ENCODE measurements at places on chromosomes 13 and 19.

DNA sequence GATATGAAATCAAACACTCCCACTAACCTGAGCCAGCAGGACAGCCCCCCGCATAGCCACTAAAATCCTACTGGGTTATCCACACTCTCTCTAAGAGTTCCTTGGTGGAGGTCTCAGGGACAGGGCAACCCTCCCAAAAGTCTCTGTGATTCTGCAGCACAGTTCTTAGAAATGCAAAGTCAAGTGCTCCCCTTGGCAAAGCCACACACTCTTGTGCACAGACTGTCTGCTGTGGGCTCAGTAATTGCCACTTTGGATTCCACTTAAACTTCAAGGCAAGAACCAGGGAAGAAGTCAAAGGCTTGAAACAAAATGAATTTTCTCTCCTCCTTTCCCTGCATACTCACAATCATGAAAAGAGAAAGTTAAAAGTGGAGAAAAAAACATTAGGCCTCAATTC is 61.5 kb downstream of the DOCK9 start:
- no peak for DNase-seq

DNA sequence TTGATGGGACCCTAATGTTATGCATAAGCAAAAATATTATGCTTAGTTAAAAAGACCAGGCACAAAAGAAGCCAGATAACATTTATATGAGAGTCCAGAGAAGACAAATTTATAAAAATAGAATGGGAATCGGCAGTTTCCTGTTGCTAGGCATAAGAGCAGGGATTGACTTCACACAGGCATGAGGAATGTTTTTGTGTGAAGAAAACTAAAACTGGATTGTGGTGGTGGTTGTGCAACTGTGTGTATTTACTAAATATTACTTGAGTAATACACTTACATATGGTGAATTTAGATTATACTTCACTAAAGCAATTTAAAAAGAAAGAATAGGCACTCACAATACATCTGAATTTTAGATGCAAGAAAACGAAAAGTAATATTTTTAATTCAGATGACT is 108.3 kb downstream of the SLITRK1 start:
- no peak for DNase-seq

DNA sequence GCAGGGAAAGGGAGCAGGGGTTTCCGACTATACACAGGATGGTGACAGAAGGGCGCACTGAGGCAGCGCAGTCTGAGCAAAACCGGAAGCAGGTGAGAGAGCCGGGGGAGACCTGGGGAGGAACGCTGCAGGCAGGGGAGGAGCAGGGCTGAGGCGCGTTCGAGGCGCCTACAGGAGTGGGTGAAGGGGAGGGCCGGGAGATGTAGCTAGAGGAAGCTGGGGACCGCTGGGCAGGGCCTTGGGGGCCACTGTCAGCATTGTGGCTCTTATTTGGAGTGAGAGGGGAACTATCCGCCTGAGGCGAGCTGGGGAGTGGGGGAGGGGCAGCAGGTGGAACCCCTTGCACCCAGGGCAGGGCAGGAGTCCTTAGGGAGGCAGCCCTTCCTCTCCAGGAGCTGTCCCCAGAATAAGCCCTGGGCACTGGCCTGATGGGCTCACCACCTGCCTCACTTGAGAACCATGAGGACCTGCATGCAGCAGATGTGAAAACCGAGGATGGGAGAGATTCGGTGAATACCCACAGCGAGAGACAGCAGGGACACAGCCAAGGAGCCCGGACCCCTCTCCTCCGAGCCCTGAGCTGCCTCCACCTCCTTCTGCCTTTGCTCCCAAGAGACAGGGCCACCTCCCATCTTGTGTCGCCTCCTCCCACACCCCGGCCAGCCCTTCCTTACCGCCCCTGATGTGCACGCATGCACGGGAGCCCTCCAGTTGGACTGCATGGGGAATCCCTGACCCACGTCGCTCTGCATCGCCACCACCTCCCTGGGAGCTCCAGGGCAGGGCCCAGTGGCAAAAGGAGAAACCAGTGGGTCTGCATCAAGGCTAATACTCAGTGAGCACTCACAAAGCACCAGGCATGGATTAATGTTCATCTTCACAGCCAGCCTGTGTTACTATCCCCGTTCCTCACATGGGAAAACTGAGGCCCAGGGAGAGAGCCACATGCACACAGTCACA is 10.3 kb downstream of the AKT2 start:
- no peak for DNase-seq

DNA sequence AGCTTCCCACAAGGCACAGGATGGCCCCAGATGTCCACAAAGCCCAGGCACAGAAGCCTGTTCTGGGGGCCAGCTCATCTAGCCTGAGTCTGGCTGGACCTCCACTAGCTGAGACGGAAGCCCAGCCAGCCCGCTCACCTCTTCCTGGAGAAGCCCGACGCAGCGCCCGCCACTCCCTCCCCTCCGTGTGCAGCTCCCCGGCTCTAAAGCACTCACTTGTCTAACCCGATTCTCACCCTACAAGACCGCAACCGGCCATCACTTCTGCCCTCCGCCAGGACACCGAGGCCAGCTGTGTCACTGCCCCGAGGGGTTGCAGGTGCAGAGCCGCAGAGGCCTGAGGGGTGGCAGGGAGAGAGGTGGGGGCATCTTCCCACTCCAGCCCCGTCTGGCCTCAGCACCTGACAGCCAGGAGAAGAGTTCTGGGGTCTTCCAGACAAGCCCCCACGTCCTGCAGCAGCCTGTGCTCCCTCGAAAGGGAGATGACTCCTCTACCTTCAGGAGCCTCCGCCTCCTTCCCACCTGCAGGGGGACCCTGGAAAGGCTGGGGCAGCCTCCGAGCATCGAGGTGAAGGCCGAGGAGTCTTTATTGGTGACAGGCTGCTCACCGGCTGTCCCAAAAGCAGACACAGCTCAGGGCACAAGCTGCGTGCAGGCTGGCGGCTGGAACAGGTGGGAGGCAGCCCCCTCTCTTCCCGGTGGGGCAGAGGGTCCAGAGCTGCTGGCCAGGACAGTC is 5.9 kb upstream of the DIRAS1 start:
- no peak for DNase-seq

DNA sequence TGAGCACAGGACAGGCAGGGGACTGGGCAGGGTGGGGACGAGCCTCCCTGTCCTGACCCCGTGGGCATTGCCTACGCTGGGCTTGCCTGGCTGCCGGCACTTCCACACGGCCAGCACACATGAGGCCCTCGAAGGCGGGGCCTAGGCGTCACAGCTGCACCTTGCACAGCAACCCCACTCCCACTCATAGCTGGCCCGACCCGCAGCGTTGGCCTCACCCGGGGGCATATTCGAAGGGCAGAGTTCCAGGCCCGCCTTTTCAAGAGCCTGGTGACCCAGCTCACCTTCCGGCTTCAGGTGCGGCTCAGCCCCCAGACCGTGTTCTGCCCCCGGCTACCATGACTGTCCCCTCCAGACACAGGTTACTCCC is 16.9 kb upstream of the PROZ start:
- no peak for DNase-seq

- no peak for DNase-seq
Measured at GRCh38 chr13:35917942-35918645, 213.1 kb downstream of the DCLK1 start.

GRCh38 chr13:77374786-77375185 is 47.9 kb upstream of the MYCBP2 start:
- DNase-seq = no peak

DNA sequence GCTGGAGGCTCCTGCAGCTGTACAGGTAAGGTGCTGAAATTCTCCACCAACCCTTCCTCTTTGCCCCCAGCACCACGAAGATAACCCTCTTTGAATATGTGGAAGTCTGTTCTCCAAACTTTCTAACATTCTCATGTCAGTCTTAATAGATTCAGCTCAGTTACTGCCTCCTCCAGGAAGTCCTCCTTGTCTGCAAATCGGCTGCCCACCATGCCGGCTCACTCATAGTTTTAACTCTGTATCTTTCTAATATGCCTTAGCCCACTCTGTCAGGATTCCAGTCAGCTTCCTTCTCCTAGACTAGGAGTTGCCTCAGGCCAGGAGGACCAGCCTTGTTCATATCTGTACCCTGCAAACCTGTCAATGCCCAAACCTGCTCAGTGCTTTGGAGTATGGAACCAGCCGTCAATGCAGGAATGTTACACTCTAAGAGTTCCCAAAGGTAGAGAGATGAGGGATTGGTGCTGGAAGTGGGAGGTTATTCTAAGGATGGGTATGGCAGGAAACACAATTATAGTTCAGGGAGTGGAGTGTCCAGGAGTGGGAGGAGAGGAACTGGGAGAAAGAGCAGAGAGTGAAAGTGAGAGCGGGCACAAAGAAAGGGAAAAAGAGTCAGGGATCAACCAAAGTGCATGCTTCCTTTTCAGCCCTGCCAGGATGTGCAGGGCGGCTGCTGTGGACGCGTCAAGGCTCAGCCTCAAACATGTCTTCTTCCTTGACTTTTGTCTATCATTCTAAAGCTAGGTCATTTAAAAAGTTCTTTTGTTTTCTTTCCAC is 38.0 kb upstream of the ALOX5AP start:
- DNase-seq = no peak

- DNase-seq = no peak
Measured at GRCh38 chr19:54949412-54949811, 2.1 kb upstream of the NLRP7 start.

GRCh38 chr13:97892717-97893116 is 60.8 kb upstream of the IPO5 start:
- no peak for DNase-seq

DNA sequence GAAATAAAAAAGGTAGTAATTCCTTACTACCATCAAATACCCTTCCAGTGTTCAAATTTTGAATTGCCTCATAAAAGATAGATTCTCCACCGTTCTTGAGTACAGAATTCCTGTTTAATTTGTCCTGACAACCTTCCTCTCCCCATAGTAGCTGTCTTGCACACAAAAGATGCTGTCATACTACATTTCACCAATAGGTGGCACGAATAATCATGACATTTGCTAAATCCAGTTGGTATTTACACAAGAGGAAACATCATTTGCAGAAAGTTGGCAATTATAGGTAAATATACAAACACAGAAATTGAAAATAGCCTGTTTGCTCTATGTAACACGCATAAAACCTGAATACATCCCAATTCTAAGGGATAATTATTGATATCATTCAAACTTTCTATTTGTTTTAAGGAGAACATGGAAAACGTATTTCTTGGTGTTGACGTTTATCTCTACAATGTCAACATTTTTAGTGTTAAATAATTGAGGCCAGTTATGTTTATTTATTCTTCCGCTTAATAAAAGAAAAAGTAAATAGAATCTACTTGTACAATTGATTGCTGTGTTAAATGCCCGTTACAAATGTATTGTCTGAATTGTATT is 58.3 kb upstream of the CLDN10 start:
- no peak for DNase-seq

- DNase-seq = no peak
Measured at GRCh38 chr13:61725806-61726205, 310.2 kb upstream of the PCDH20 start.

- DNase-seq = no peak
Measured at GRCh38 chr19:10762656-10763055, 44.8 kb downstream of the DNM2 start.

- DNase-seq = no peak
Measured at GRCh38 chr19:46402725-46403124, 10.6 kb downstream of the CCDC8 start.

DNA sequence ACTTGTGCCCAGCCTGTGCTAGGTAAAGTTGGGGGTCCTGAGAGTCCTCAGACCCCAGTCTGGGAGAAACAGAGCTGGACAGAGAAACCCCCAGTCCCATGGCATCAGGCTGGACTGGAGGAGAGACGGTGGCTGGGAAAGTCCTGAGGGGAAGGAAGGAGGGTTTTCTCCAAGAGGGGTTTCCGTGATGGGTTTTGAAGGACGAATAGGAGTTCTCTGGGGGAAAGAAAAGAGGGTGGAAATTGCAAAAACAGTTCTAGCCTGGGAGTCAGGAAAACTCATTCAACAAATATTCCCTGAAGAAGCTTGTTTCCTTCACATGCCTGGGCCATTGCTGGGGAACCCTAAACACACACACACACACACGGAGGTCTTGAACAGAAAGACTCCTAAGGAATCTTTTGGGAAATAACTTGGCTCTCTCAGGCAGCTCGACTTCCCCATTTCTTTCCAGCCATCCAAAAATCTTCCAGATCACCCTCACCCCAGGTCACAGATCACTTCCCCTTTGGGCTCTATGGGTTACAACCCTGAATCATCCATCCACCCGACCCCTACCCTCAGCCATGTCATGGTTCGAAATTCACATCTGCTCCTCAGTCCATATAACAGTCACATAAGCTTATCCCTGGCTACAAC is 47.5 kb downstream of the COLGALT1 start:
- no peak for DNase-seq

GRCh38 chr13:70042193-70042592 is 65.4 kb upstream of the ATXN8OS start:
- no peak for DNase-seq

All from cortex of kidney (tissue), 1 donor.